Osteocyte (in vitro differentiated cells): ENCODE measurements at places on chromosomes 16 and 17. TPM values are rescaled to one million over a fixed set of nuclear protein-coding genes. Genes with fewer than 3 reads are reported as not detected.

DNA sequence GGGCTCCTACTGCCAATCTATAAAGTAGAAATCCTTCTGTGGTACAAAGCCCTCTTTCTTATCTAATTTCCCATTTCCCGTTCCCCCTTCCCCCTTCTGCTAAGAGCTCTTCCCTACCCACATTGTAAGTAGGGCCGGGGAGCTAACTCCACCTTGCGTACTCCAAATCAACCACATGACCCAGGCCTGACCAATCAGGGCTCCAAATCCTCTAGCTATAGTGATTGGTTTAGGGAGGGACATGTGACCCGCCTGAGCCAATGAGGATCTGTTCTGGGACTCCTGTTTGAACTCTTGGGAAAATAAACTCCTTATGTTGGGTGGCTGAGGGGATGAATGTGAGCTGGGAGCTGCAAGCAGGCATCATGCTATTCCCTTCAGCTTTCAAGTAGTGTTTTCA lies 40.9 kb upstream of the MEOX1 start:
- DNase-seq = no peak
- H3K4me1 ChIP-seq = no peaks in the 10 kb centered on the region
- peaks cover 2% of the 10 kb centered on the region for H3K27me3 ChIP-seq
- no peak overlapping the region for H3K27ac ChIP-seq

DNA sequence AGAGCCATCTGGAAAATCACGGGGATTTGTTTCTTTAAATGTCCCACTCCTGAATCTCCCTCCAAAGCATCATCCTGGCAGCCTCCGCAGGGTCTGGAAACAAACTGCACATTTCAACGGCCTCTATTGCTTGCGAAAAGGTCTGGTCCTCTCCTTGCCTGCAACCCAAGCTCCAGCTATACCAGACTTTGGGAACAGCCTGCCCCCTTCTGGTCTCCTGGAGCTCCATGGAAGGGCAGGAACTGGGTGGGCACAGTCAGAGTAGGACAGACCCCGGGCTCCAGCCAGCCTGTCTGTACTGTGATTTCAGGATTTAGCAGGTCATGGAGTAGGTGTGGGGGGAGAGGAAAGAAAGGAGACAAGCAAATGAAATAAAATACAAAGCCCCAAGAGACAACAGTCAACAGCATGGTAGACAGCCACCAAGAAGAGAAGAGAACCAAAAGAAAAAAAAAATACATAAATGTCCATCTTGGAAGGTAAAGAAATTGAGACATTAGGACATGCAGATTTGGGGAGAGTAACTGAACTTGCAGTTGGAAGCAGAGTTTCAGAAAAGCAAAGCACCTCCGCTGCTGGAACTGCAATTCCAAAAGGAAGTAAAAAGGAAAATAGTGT lies 2.7 kb downstream of the XYLT1 start:
- DNase-seq = no peak
- H3K4me3 ChIP-seq = peak overlapping the region; percentile 73
- no peak overlapping the region for H3K27ac ChIP-seq
- H3K27me3 ChIP-seq = peaks cover 27% of the 10 kb centered on the region

DNA sequence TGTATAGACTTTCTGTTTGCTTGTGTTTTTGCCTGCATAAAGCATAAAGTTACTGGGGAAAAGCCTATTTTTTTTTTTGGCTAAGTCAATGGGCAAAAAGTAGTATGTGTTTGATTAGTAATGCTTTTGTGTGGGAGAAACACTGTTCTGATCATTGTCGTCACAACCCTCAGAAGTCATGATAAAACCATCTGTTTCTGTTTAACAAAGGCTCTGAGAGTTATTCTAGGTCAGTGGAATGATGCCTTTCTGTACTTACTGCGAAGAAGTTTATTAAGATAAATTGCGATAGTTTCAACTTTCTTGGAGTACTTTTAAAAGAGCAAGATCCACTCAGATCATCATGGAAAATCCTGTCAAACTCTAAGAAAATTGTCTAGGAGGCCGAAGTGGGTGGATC lies 80.9 kb downstream of the PRKCA start:
- peaks cover 2% of the 10 kb centered on the region for H3K36me3 ChIP-seq
- H3K27ac ChIP-seq = peak overlapping the region; percentile 71
- H3K27me3 ChIP-seq = no peaks in the 10 kb centered on the region
- H3K4me3 ChIP-seq = no peak overlapping the region

DNA sequence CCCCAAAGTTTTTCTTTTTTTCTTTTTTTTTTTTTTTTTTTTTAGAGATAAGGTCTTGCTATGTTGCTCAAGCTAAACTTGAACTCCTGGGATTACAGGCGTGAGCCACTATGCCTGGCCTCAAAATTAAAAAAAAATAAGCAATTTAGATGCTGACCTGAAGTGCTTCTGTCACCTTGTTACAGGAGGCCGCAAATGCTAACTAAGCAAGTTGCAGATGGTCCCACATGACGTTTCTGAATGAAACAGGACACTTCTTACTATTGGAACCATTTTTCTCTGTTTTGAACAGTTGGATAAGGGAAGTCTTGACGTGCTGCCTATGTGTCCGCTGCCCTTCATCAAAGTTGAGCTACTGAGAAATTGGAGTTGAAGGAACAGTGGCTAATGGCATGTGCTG lies 8.8 kb downstream of the ANKRD40CL start:
- DNase-seq = no peak
- peaks cover 2% of the 10 kb centered on the region for H3K27me3 ChIP-seq
- H3K36me3 ChIP-seq = peaks cover 18% of the 10 kb centered on the region
- no peak overlapping the region for H3K27ac ChIP-seq
- peaks cover 7% of the 10 kb centered on the region for H3K4me1 ChIP-seq

GRCh38 chr17:55236316-55236715 lies 28.4 kb upstream of the HLF start:
- H3K4me3 ChIP-seq = no peak overlapping the region
- DNase-seq = no peak
- H3K27ac ChIP-seq = no peak overlapping the region
- H3K27me3 ChIP-seq = peaks cover 22% of the 10 kb centered on the region
- peaks cover 8% of the 10 kb centered on the region for H3K4me1 ChIP-seq

- H3K36me3 ChIP-seq = no peaks in the 10 kb centered on the region
- H3K27ac ChIP-seq = peak overlapping the region; percentile 83
- H3K27me3 ChIP-seq = no peaks in the 10 kb centered on the region
- H3K4me1 ChIP-seq = peaks cover 6% of the 10 kb centered on the region
- peak overlapping the region; percentile 80 for H3K4me3 ChIP-seq
- DNase-seq = no peak
These were observed 488 bp downstream of the TFAP4 start for GRCh38 chr16:4272114-4272956.

GRCh38 chr17:82126556-82127314 lies 28.7 kb upstream of the FASN start:
- H3K4me3 ChIP-seq = no peak overlapping the region
- H3K27ac ChIP-seq = no peak overlapping the region
- H3K27me3 ChIP-seq = no peaks in the 10 kb centered on the region
- H3K36me3 ChIP-seq = peaks cover 25% of the 10 kb centered on the region
- no peaks in the 10 kb centered on the region for H3K4me1 ChIP-seq

DNA sequence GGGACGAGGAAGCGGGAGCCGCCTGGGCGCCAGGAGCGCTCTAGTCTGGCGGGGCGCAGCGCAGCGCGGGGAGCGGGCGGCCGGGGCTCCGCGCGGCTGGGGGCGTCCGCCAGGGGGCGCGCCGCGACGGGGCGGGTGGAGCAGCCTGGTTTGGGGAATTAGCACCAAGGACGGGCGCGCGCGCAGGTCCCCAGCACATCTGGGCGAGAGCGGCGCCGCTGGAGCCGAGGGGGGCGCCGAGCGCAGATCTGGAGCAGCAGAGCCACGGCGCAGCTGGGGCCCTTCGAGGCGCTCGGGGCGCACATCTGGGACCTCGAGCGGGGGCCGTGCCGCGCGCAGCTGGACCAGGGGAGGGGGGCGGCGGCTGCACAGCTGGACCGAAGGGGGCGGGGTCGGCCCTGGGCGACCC lies at the start of gene NXPH3:
Gene NXPH3, plus strand, starts transcription at position 193 of the 409 bp plus-strand sequence. CDS start 349 bp downstream, outside the sequence.
- H3K4me3 ChIP-seq = peak within 1 kb of the TSS; percentile 82
- H3K27me3 ChIP-seq = peaks cover 32% of the 10 kb centered on the region
- DNase-seq = peak; percentile 91
- no peak within 1 kb of the TSS for H3K27ac ChIP-seq
- no peaks in the 10 kb centered on the region for H3K36me3 ChIP-seq

- H3K27me3 ChIP-seq = no peaks in the 10 kb centered on the region
- H3K4me3 ChIP-seq = peak overlapping the region; percentile 68
These were observed 12.3 kb downstream of the RAI1 start for GRCh38 chr17:17693253-17694168.

- H3K4me3 ChIP-seq = peak within 1 kb of the TSS; percentile 97
- no peaks in the 10 kb centered on the region for H3K27me3 ChIP-seq
- H3K4me1 ChIP-seq = peaks cover 33% of the 10 kb centered on the region
- peaks cover 10% of the 10 kb centered on the region for H3K36me3 ChIP-seq
These were observed at the start of gene MED13 for GRCh38 chr17:62064791-62065563. Gene MED13, minus strand, starts transcription at chr17:62065278. Its CDS starts 73 bp downstream, at chr17:62065205.

DNA sequence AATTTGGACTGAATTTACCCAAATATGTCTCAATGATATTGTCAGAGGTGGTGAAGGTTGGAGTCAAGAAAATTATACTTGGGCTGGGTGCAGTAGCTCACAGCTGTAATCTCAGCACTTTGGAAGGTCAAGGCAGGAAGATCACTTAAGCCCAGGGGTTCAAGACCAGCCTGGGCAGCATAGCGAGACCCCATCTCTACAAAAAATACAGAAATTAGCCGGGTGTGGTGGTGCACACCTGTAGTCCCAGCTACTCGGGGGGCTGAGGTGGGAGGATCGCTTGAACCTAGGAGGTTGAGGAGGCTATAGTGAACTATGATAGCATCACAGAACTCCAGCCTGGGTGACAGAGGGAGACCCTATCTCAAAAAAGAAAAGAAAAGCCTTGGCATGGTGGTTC lies 40.9 kb downstream of the LAT start:
- H3K27me3 ChIP-seq = no peaks in the 10 kb centered on the region
- no peaks in the 10 kb centered on the region for H3K36me3 ChIP-seq
- DNase-seq = no peak
- H3K4me3 ChIP-seq = no peak overlapping the region
- H3K27ac ChIP-seq = no peak overlapping the region

DNA sequence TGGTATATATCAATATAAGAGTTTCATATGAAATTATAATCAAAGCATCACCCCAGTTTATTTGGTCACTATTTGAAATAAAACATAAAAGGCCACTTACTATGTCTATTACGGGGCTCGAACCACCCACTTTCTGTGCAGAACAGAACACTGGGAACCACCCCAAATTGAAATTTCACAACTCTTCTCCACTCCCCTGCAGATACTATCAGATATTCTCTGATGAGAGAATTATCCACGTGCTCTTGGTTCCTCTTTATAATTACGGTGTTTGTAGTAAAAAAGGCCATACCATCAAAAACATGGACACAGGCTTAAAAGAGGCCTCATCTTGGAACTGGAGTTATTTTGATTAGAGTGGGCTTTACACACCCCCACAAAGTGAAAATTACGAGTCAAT lies 82.8 kb downstream of the WDR59 start:
- H3K27me3 ChIP-seq = no peaks in the 10 kb centered on the region
- H3K36me3 ChIP-seq = peaks cover 54% of the 10 kb centered on the region
- H3K4me3 ChIP-seq = no peak overlapping the region
- no peak for DNase-seq
- H3K27ac ChIP-seq = no peak overlapping the region

GRCh38 chr17:73711184-73711583 lies 66.9 kb upstream of the SDK2 start:
- no peak overlapping the region for H3K4me3 ChIP-seq
- H3K27ac ChIP-seq = no peak overlapping the region
- no peaks in the 10 kb centered on the region for H3K4me1 ChIP-seq
- H3K27me3 ChIP-seq = peaks cover 41% of the 10 kb centered on the region

SMG6 gene
- 36.7 and 38.4 TPM in 2 replicates for total RNA-seq

KRT12 gene
- not detected in 2 replicates for total RNA-seq

CDH15 gene
- total RNA-seq = 0.13 and 0.35 TPM in 2 replicates

KIF18B gene
- total RNA-seq = 5.6 and 6.9 TPM in 2 replicates

PMFBP1 gene
- total RNA-seq = 2.2 and 2.8 TPM in 2 replicates

CCL1 gene
- not detected in 2 replicates for total RNA-seq

MEAK7 gene
- 26.2 and 28.1 TPM in 2 replicates for total RNA-seq
